ENCODE measurements at places on chromosomes 4 and X. TPM values are rescaled to one million over a fixed set of nuclear protein-coding genes. Genes with fewer than 3 reads are reported as not detected.

DNA sequence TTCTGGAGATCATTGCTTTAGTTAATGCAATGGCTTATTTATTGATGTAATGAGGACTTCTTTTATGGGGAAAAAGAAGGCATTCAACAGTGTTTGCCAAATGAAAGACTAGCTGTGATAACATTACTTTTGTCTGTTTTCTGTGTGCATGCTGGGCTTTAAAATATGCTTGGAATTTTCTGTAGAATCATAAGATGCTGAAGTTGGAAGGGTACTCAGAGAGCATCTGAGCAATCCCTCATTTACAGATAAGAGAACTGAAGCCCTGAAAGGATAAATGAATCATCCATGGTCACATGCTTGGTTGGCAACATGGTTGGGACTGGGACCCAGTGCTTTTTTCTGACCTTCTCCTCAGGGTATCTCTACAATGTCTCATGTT lies 31.4 kb upstream of the PITX2 start:
- H3K4me1 ChIP-seq = no peaks in the 10 kb centered on the region
- DNase-seq = no peak
- H3K36me3 ChIP-seq = no peaks in the 10 kb centered on the region
- H3K27me3 ChIP-seq = no peaks in the 10 kb centered on the region
- H3K4me3 ChIP-seq = no peak overlapping the region

GRCh38 chr4:52408032-52408431 lies 251.1 kb downstream of the USP46 start:
- H3K27ac ChIP-seq = no peak overlapping the region
- no peaks in the 10 kb centered on the region for H3K36me3 ChIP-seq
- no peak for DNase-seq
- H3K27me3 ChIP-seq = no peaks in the 10 kb centered on the region
- no peak overlapping the region for H3K4me3 ChIP-seq

- no peaks in the 10 kb centered on the region for H3K27me3 ChIP-seq
- H3K4me3 ChIP-seq = peak overlapping the region; percentile 69
- no peaks in the 10 kb centered on the region for H3K4me1 ChIP-seq
- DNase-seq = peak; percentile 41
- no peak overlapping the region for H3K27ac ChIP-seq
- no peaks in the 10 kb centered on the region for H3K36me3 ChIP-seq
These were observed 20.5 kb downstream of the TRIM61 start for GRCh38 chr4:164956766-164957643.

DNA sequence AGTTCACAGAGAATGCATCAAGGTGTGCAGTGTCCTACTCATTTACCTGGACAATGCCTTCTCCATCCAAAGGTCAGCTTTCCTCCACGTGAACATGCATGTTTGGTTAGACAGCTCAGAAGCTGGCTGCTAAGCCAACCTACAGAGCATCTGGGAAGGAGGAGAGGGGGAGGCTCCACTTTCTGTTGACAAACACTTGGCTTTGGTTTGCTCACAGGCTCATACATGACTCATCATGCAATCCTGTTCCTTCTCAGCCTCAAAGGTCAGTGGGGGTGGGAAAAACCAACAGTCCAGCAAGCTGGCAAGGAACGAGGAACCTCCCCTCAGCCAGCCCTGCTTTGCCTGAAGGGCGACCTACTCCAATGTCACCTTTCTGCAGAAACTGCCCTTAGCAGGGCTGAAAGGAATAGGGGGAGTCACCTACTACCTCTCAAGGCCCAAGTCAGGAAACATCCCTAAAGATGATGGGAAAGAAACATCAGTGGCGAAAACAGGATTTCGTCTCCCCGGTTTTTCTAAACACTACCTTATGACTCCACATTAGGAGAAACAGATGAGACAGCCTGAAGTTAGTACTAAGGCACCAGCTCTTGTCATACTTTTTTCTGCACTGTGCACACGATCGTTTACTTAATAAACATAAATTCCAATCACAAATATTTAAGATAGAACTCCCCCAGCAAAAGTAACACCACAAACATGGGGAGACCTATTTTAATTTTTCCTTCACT lies 37.9 kb downstream of the RELL1 start:
- H3K36me3 ChIP-seq = peaks cover 31% of the 10 kb centered on the region
- DNase-seq = no peak
- H3K4me1 ChIP-seq = no peaks in the 10 kb centered on the region
- H3K27ac ChIP-seq = no peak overlapping the region

DNA sequence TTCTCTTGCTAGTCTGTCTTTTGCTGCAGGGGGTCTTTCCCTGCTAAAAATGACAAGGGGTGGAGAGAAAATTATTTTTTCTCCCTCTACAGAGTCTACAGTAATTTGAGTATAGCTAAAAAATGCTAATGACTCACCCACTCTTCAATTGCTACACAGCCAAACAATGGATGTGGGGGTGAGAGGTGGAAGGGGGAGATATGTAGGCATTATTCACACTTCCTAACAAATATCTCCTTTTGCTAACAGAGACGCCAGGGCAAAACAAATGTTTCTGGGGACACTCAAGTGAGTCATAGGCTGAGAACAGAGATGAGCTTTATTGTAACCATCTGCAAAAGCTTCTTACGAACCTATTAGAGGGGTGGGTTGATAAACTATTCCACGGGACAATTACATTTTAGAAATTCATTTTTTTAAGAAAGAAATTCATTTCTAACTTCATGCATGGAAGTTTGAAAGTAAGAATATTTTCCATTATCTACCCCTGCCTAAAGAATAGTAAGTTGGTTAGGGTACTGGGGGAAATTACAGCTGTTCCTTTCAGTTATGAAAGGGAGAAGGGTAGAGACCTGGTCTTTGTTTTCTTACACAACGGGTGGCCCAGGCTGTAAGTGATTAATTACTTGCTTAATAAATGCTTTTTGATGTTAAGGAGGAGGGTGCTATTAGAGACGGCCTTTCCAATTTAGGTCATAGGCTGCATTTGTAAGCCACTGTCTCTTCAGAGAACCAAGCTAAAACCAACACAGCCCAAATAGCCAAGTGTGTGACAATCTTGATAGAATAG lies 12.8 kb downstream of the SCD5 start:
- H3K4me1 ChIP-seq = no peaks in the 10 kb centered on the region
- no peak overlapping the region for H3K4me3 ChIP-seq
- H3K36me3 ChIP-seq = no peaks in the 10 kb centered on the region
- H3K27me3 ChIP-seq = no peaks in the 10 kb centered on the region

DNA sequence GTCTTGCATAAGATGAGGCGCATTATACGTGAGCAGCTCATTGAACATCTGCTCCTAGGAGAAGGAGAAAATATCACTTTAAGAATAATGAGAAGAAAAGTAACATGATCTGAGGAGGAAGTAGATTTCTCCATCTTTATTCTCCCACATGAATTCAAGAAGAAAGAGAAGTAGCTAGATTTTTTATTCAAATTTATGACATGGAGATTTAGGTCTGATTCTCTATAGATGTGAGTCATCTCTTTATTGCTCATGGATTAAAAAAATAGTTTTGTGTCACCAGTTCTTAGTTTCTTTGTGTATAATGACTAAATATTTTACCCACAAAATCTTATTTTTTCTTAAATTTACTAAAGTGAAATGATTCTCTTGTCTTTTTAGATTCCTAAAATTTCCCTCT lies 40.4 kb downstream of the HPGDS start:
- no peak overlapping the region for H3K4me3 ChIP-seq
- no peak overlapping the region for H3K27ac ChIP-seq
- no peaks in the 10 kb centered on the region for H3K27me3 ChIP-seq

GRCh38 chr4:168710353-168710946 lies 213.6 kb downstream of the PALLD start:
- H3K4me1 ChIP-seq = no peaks in the 10 kb centered on the region
- no peak overlapping the region for H3K27ac ChIP-seq
- no peak overlapping the region for H3K4me3 ChIP-seq

DNA sequence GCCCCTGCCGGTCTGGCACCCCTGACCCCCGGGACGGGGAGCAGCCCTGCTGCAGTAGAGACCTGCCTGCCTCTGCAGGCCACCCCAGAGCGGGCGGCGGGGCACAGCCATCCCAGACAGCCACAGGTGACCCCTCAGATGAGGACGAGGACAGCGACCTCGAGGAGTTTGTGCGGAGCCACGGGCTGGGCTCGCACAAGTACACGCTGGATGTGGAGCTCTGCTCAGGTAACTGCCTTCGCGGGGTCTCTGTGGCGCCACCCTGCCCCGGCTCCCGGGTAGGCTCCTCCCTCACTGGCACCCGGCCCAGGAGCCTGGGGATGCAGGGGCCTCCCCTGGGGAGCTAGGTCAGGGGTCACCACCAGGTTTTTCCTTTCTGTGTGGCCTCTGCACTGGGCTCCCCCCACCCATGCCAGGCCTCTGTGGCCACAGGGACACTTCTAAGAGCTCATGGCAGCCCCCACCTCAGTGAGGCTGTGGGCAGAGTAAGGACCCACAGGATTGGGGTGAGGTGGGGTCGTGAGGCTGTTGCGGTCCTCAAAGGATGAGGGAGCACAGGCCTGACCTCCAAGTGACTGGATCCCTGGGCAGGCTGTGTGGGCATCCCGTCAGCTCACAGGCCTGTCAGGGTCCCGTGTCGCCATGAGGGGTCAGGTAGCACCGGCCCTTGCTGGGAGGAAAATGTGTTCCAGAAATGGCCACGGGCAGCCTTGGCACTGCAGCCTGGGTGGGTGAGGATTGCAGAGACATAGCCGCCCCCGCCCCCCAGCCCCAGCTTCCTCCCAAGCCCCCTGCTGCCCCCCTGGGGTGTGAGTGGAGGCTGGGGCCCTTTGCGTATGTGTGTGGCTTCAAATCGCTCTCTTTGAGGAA lies 6.4 kb downstream of the UVSSA start:
- H3K36me3 ChIP-seq = peaks cover 56% of the 10 kb centered on the region
- DNase-seq = no peak
- no peak overlapping the region for H3K4me3 ChIP-seq
- peaks cover 2% of the 10 kb centered on the region for H3K4me1 ChIP-seq
- H3K27ac ChIP-seq = no peak overlapping the region
- no peaks in the 10 kb centered on the region for H3K27me3 ChIP-seq

- DNase-seq = no peak
- H3K36me3 ChIP-seq = no peaks in the 10 kb centered on the region
- no peaks in the 10 kb centered on the region for H3K4me1 ChIP-seq
- no peak overlapping the region for H3K4me3 ChIP-seq
These were observed 179.4 kb downstream of the DCHS2 start for GRCh38 chr4:154312246-154312645.

The ZFYVE28 gene
- 15.9 TPM for total RNA-seq

The RTL9 gene
- not detected for total RNA-seq

The LRAT gene
- not detected for total RNA-seq

The PNMA6A gene
- 0.51 TPM for total RNA-seq

The TEC gene
- total RNA-seq = 5.8 TPM

The MGAT4D gene
- total RNA-seq = not detected

The CXCL3 gene
- not detected for total RNA-seq

The CITED1 gene
- not detected for total RNA-seq

The SUPT20HL1 gene
- total RNA-seq = not detected

The GYPB gene
- total RNA-seq = not detected
